Right cardiac atrium (tissue), 5 donors: ENCODE measurements at places on chromosomes 7 and 10.

- no peak for DNase-seq
Measured at GRCh38 chr10:17831341-17831740, 22.2 kb downstream of the MRC1 start.

GRCh38 chr10:124372899-124373298 is 45.8 kb downstream of the OAT start:
- no peak for DNase-seq

DNA sequence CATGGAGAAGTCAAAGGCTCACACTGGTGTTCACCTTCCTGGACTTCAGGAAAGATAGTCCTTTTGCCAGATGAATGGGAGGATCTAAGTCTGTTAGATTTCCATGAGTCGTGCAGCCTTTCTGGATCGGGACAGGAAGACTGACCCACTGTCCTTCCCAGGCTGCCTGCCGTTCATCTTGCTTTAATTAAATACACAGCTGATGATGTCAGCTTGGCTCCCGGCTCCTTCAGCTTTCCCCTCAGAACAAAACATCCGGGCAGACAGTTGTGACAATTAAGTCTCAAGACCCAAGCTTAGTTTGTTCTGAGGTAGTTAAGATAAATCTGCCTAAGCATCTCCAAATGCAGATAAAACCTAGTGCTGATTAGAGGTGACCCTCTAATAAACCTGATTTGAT is 58.6 kb downstream of the AUTS2 start:
- peak; percentile 77 for DNase-seq

DNA sequence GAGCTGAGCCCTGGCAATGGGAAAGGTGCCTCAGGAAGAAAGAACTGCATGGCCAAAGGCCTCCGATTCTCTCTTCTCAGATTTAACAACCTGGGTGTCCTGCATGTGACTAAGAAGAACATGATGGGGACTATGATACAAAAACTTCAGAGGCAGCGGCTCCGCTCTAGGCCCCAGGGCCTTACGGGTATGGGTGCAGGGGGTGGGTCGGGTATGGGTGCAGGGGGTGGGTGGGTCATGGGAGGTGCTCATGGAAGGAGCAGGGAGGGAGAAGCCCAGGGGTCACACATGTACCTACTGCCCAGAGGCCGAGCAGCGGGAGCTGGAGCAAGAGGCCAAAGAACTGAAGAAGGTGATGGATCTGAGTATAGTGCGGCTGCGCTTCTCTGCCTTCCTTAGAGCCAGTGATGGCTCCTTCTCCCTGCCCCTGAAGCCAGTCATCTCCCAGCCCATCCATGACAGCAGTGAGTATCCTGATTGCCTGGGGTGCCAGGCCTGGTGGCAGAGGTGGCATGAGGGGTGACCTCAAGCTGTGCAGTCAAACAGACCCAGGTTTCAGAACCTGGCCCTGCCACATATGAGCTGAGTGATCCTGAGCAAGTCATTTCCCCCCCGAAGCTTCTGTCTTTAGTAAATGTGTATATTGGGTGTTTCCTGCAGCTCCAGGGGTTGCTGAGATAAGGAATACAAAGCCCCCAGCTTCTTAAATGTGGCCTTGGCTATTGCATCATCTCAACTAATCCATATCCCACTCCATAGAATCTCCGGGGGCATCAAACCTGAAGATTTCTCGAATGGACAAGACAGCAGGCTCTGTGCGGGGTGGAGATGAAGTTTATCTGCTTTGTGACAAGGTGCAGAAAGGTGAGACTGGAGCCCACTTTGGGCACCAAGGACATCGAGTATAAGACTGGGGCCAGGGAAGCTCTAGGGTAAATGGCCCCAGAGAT is 2.0 kb downstream of the NFKB2 start:
- DNase-seq, result no peak
